Posterior vena cava (tissue), 2 donors: ENCODE measurements at places on chromosomes 1 and 21. TPM values are rescaled to one million over a fixed set of nuclear protein-coding genes. Genes with fewer than 3 reads are reported as not detected.

- DNase-seq: no peak
Observed at GRCh38 chr1:74502432-74502831, 10.0 kb downstream of the LRRC53 start.

DNA sequence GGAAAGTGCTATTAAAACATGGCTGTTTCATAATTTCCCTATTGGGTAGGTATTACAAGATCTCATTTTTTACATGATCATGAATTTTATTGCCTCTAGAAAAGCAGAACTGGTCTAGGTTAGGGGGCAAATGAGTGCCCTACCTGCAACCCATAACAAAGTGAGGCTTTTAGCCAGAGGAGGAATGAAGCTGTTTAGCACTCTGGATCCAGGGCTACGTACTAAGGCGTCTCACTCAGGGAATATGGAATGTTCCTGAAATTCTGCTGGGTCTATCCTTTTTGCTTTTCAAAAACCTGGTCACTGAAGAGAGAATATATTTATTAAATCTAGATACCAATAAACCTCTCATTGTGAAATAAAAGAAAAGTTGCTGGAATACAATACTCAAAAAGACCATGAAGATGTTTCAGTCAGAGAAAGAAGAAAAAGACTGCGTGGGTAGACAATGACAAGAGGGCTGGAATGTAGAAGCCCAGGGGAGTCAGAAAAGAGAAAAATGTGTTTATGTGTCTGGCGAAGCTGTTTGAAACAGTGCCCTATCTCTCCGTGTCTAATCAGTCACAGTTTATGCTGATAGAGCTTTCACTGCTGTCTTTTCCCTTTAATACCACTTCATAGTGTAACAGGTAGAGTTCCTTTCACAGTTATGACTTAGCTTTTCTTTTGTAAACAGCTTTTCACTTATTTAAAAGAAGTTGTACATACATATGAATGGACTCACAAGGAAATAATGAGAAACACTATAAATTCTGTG is 25.0 kb upstream of the SYDE2 start:
- no peak for DNase-seq

- no peak for DNase-seq
Observed at GRCh38 chr1:160471253-160471652, 51.8 kb downstream of the SLAMF6 start.

DNA sequence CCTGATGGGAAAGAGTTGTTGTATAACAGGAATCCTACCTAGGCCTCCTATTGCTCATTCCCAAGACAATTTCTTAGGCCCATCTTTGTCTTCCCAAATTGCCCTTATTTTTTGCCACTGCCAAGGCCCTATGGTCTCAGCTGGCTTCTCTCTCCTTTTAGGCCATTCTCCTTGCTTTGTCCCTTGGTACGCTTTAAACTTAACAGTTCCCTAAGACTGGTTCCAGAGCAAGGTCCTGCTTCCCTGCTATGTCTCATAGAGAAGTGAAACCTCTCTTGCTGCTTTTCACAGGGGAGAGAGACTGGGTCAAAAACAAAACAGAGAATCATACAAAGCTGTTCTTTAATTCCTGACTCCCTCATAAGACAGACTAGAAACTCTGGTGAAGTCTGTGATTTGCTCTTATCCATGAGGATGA is 77.1 kb downstream of the XCL2 start:
- DNase-seq: no peak

The SPRR2F gene
- total RNA-seq: not detected

DNA sequence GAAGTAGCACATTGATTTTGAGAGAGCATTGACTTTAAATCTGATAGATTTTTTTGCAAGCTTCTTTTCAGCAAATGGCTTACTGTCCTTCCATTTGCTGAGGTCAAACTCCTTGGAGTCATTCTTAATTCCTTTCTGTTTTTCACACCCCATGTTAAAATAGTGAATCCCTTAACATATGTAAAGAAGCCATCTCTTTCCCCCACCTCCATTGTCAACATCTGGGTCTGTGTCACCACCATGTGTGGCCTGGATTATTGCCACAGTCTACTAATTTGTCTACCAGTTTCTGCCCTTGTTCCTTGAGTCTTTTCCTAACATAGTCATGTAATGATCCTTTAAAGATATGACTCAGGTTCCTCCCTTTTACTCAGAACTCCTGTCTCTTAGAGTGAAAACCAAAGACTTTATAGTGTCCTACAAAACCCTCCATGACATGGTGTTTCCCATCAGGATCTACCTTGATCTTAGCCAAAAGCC is 104.7 kb downstream of the ST6GALNAC3 start:
- DNase-seq: no peak

GRCh38 chr1:110106013-110106941 is 6.0 kb upstream of the UBL4B start:
- DNase-seq: no peak

- no peak for DNase-seq
Observed at GRCh38 chr1:203743091-203743571, 21.9 kb upstream of the LAX1 start.

The PTGER3 gene
- total RNA-seq: 23.1 TPM

The RNU1-1 gene
- total RNA-seq: 12,584 TPM

The SLAMF8 gene
- total RNA-seq: 10.5 TPM

- no peak for DNase-seq
Observed at GRCh38 chr1:172176206-172176605, 244.3 kb upstream of the C1orf105 start.

- DNase-seq: no peak
Observed at GRCh38 chr1:115194506-115194905, 105.2 kb upstream of the TSPAN2 start.

The RPE65 gene
- total RNA-seq: not detected

The OR2T2 gene
- not detected for total RNA-seq

GRCh38 chr1:67060811-67061218 is 6.9 kb upstream of the SLC35D1 start:
- no peak for DNase-seq

GRCh38 chr1:155044365-155044764 is 6.8 kb upstream of the ADAM15 start:
- no peak for DNase-seq

DNA sequence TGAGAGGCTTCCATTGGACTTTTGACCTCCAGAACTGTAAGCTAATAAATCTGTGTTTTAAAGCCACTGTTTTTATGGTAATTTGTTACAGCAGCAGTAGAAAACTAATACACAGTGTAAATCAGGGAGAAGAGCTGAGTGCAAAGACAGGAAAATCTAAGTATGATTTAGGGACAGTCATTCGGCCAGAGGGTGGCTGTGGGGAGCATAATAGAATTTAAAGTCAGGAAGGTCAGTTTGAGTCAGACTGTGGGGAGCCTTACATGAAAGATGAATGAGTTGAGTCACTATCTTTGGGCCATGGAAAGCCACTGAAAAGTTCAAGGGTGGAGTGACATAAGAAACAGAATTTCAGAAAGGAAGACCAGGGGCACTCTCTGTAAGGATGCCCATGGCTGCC is 52.4 kb upstream of the SSX2IP start:
- no peak for DNase-seq

GRCh38 chr1:192905049-192905448 is 96.2 kb downstream of the RGS2 start:
- DNase-seq: no peak

The CDCA8 gene
- 0.42 TPM for total RNA-seq

DNA sequence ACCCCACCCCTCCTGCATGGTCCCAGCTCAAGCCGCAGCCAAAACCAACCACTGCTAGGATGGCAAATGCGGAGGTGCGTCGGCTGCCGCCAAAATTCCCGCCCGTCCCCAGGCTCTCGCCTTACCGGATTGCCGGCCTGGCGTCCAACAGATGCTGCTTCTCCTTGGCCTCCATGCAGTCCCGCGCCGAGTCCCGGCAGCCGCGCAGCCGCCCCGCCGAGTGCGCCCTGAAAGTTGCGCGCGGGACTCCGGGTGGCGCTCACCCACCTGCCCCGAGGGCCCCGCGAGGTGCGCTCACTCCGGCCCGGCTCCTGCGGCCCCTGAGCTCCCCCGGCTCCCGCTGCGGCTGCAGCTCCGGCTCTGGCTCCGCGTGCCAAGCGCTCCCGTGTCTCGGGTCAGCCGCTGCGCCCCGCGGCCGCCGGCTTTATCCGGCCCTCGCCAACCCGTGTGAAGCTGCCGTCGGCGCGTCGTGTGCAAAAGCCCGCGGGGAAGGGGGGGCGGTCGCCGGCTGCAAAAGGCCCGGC is at the start of gene SLC30A2:
TSS of gene SLC30A2 (minus strand) at position 397 of the 524 bp plus-strand sequence. CDS start at position 175, 222 bp downstream.
- DNase-seq: no peak

The KLF17 gene
- 0.24 TPM for total RNA-seq

The TNFSF4 gene
- 0.57 TPM for total RNA-seq

DNA sequence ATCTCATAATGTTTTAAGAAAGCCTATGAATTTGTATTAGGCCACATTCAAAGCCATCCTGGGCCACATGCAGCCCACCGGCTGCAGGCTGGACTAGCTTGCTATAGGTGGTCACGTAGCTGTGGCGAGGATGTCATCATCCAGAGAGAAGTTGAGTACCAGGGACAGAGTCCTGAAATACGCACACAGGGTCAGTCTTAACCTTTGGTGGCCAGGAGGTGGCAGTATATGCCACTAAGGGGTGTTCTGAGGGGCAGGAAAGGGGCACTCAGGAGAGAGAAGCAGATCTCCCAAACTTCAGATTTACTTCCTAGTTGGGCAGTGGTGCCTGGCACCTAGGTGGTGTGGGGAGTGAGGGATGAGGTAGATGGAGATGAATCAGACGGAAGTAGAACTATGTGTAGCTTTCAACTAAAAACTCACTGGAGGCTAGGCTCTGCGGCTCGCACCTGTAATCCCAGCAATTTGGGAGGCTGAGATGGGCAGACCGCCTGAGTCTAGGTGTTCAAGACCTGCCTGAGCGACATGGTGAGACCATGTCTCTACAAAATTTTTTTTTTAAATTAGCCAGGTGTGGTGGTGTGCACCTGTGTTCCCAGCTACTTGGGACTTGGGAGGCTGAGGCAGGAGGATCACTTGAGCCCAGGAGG is 16.3 kb upstream of the CDK18 start:
- no peak for DNase-seq

The DNAJC28 gene
- total RNA-seq: 1.3 TPM

The PLEKHA6 gene
- total RNA-seq: 13.3 TPM

- DNase-seq: no peak
Observed at GRCh38 chr1:221683681-221684080, 58.2 kb downstream of the DUSP10 start.

The PDE9A gene
- total RNA-seq: 5.6 TPM

- DNase-seq: peak; percentile 94
Observed at GRCh38 chr1:47189844-47190508, at the start of gene PDZK1IP1. TSS of gene PDZK1IP1 (minus strand) at chr1:47190036. CDS start at chr1:47189932, 104 bp downstream.

DNA sequence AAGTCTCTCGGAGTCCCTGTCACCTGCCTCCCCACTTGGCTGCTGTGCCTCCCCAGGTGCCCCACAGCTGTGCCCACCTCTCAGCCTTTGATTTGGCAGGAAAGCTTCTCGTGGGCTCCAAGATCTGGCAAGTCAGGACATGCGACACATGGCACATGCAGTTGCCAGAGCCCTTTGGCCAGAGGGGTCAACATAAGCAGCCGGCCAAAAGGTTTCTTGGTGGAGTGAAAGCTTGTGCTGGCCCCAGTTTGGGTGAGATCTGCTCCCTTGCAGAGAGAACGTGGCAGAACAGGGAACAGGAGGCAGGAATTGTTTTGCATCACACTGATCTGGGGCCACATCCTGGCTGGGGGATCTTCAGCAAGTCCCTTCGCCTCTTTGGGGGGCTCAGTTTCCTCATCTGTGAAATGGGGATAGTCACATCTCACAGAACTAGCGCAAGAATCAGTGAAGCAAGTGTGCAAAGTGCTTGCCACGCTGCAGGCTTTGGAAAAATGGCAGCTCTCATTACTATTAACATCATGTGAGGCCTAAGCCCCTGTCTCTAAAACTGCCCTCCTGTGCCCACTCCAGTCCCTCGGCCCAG is 232.6 kb downstream of the TRABD2B start:
- peak; percentile 20 for DNase-seq

- no peak for DNase-seq
Observed at GRCh38 chr1:201848230-201848629, 19.3 kb downstream of the IPO9 start.

DNA sequence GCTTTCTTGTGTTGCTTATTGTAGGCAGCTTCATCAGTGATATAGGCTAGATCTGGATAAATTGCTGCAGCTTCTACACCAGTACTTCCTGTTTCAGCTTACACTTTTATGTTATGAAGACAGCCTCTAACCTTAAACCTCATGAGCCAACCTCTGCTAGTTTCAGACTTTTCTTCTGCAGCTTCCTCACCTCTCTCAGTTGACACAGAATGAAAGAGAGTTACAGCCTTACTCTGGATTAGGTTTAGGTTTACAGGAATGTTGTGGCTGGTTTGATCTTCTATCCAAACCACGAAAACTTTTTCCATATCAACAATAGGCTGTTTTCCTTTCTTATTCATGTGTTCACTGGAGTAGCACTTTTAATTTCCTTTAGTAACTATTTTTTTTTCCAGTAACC is 76.9 kb upstream of the RNPC3 start:
- DNase-seq: no peak

DNA sequence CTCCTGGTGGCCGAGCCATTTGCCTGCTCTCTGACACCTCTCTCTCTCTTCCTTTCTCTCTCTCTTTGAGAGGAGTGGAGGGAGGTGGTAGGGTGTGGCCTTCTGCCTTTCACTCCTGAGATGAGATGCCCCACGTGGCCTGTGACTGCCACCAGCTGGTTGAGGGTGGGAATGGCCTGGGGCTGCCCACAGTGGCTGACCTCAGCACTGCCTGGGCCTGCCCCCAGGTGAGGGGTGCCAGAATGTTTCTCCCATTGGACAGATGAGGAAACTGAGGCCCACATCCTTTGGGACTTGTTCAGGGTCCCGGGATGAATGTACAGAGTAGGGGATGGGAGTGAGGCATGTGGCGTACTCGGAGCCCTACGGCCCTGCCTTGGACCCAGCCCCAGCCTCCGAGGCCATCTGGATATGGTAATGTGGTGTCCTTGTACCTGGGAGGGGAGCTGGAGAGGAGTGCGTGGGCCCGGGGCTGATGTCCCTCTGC is 12.7 kb upstream of the C1orf167 start:
- DNase-seq: no peak

DNA sequence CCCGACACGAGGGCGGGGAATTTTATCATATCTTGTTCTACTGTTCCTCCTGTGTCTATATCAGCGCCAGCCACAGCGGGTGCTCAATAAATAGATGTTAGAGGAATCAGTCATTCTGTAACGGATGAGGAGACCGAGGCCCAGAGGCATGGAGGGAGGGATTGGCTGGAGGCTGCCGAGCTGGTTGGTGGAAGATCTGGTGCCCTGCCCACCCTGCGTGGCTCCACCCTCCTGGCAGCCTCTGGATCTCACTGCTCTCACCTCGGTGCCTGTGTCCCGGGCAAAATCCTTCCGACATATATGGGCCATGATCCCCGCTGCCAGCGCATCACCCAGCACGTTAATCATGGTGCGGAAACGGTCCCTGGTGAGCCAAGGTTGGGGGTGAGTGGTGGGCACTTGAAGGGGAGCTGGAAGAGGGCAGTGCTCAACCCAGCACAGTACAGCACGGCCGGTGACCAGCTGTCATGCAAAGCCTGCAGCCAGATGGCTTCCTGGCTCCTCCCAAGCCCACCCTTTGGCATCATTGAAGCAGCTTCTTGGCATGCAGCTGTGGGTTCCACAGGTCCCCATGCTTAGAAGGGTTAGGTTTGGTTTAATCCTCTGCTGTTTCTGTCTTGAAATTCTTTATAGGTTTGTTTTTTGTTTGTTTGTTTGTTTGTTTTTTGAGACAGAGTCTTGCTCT is 26.7 kb downstream of the PODN start:
- DNase-seq: no peak

The LRRC7 gene
- total RNA-seq: 4.2 TPM

The ESRRG gene
- 0.09 TPM for total RNA-seq

The USH2A gene
- not detected for total RNA-seq

- no peak for DNase-seq
Observed at GRCh38 chr1:223144431-223144830, 1.4 kb upstream of the TLR5 start.
